ENCODE measurements at places on chromosomes 3 and 15.

- DNase-seq: no peak
Observed at GRCh38 chr3:101391413-101391950, 71.1 kb upstream of the IMPG2 start.

GRCh38 chr3:89795506-89795905 is 688.1 kb downstream of the EPHA3 start:
- DNase-seq: no peak

DNA sequence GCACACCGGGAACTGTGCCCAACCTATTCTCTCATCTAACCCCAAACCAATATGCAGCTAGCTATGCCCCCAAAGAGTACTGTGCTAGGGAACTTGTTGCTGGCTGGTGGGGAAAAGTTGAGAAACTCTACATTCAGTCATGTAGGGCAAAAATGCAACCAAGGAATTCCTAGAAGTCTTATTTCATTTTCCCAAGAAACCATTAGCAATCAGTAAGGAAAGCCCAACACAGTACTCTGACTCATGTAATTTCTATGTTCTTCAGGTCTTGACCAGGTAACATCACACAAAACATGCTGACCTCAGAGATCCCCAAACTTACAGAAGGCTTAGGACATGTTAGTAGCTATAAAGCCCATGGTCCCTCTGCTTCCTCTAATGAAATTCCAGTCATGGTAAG is 52.1 kb downstream of the TASOR start:
- DNase-seq: no peak

DNA sequence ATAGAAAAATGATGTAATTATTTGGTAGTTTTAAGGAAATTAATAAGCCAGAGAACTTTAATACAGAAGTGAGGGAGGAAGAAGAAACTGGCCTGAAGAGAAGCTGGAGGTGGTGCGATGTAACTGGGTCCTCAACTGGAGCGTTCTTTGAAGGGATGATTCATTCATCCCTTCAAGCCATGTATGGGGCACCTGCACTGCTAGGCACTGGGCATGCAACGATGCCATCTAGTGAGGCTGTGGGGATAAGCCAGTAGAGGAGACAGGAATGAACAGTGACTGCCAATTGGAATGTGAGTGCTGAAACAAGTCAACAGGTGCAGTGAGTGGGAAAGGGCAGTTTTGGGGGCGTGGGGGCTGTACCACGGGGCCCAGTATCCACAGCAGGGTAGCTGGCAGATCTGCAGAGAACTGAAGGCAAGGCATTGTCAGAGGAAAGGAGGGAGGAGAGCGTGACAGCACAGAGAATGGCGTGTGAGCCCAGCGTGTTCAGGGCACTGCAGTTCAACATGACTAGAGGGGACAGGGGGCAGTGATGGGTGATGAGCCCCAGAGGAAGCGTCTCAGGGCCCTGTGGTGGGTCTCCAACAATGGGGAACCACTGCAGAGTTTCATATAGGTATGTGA is 3.8 kb upstream of the KIF23 start:
- DNase-seq: peak; percentile 31

- DNase-seq: no peak
Observed at GRCh38 chr3:58071480-58071971, 63.3 kb downstream of the FLNB start.

DNA sequence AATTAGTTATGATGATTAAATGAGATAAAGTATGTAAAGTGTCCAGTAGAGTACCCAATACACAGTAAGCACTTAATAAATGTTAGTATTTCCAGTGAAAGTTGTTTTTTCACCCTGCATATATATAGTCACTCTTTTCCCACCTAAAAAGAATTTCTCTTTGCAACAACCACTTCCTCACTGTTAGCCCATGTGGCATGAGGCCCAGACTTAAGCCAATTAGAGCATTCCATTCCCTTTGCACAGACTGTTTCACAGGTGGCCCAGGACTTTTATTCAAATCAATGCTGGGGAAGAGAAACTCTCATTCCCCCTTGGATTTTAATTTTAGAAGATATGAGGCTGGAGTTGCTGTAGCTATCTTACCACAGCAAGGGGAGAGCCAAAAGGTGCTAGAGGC is 3.7 kb downstream of the IFT80 start:
- DNase-seq: peak; percentile 27

GRCh38 chr15:93683651-93684050 is 547.7 kb upstream of the MCTP2 start:
- DNase-seq: no peak

DNA sequence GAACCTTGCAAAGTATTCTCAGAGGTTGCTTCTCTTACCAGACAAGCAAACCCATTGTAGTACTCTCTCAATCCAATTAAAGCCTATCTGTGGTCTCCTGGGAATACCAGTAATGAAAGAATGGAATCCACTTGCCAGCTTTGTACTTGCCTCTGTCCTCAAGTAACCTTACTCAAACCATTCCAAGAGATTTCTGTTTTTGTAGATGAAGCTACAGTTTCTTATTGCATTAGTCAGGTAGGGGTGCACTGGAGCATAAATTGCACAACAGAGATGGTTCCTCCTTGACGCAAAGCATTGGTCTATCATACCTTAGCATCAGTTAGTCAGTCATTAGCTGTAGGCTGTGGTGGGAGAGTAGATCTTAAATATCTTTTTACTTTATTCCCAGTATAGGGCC is 52.9 kb downstream of the BTLA start:
- DNase-seq: no peak

DNA sequence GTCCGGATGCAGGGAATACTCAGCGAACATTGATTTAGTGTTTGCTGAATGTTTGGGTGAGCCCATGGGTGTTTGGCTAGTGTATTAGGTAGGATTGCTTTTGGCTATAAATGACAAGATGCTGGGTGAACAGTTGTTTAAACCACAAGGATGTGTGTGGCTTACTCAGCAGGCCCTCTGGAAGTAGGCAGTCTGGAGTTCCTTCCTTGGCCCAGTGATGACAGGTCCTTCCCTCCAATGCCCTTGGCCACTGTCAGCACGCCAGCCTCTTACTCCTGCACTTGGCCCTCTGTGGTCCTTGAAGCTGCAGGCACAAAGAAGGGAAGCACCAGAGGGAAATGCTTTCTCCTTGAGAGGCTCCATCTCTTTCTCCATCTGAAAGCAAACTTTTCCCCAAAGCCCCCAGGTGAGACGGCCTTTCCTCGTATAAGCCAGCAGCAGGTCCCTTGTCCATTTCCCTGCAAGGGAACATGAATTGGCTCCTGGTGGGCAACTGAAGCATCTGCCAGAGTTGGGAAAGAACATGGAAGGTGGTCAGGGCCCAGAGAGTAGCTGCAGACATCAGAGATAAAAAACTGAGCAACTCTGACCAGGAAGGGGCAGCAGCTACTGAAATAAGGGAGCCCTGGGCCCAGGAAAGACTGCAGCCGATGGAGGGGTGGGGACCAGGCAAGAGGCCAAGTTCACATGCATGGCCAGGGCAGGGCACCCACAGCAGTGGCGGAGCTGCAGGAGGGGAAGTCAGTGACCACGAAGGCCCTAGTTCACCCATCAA is 105.0 kb downstream of the TPRA1 start:
- DNase-seq: no peak

Data from NCI-H446 (cell line).